Activated CD8-positive, alpha-beta memory T cell treated with anti-CD3 and anti-CD28 coated beads for 1 hour (primary cell): ENCODE measurements at places on chromosomes 7 and 10.

DNA sequence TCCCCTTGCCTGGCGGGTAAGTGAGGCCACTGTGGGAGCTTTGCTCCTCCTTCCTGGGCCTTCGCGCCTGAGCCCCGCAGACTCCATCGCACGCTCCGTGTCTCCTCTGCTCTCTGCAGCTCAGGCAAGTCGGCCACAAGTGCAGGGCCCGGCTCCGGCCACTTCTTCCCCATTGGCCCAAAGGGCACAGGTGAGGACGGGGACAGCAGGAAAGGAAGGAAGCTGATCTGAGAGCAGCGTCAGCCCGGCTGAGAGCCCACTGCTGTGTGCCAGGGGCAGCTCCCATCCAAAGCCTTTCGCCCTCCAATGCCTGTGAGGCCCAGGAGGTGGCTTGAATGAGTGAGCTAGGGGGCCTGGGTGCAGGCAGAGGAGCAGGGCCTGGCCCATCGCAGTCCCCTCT is 33.7 kb upstream of the RHEB start:
- DNase-seq: no peak

- DNase-seq: no peak
Measured at GRCh38 chr10:60172363-60172990, 217.2 kb downstream of the ANK3 start.

DNA sequence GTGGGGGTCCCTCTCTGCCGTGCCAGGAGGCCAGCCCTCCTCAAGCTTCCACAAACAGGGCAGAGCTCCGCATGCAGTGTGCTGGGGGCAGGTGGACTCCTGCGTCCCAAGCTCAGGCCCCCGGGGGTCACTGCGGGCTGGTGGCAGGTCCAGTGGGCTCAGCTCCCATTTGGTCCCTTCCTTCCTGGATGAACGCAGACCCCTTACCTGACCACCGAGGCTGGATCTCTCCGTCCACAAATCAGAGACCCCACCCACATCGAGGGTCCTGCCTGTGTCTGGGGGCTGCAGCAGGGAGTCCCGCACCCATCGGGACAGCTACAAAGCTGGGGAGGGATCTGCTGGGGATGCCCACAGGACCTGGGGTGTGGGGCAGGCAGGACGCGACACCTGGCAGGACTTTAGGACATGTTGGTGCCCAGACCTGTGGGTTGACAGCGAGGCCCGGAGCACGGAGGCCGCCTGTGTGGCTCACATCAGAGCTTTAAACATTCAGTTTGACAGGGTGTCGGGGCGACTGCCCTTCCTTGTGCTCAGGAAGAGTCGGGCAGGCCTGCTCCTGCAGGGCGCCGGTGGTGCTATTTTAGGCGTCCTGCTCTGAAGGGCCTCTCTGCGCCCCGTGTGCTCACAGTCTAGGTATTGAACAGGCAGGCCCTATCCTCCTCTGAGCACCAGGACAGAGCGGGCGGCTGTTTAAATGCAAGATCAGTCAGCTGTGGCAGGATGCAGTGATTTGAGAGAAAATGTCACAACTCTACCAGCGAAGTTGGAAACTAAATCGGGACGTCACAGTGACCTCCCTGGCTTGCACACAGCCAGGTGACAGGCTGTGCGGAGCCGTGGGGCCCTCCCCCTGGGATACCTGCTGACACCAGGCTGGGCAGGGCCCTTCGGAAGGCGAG is 15.9 kb upstream of the CFAP46 start:
- DNase-seq: no peak

DNA sequence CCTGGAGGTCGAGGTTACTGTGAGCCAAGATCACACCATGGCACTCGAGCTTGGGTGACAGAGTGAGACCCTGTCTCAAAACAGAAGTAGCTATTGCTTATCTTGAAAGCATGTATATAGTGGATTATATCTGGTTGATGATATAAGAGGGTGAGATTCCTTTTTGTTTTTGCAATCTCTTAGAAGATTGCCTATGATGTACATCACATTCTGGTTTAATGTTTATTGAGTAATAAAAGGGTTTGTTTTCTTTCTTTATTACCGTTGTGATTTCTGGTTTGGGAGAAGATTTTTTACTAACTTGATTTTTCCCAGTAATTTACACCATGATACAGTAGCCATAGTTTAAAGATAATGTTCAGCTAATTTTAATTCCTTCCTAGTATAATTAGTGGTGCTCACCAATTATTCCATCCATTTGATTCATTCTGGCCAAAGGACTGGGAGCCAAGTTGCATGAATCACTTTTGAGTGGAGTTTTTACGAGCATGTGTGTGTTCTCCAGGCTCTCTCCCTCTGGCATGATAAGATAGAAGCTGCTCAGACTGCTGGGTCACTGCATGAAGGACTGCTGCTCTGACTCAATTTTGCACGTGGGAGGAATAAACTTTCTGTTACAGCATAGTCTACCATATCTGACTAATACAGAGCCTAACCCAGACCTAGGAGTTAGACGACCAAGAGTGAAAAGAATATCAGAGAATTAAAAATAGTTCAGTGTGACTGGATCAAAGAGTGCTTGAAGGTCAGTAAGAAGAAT is 13.5 kb upstream of the TSPAN13 start:
- DNase-seq: no peak

DNA sequence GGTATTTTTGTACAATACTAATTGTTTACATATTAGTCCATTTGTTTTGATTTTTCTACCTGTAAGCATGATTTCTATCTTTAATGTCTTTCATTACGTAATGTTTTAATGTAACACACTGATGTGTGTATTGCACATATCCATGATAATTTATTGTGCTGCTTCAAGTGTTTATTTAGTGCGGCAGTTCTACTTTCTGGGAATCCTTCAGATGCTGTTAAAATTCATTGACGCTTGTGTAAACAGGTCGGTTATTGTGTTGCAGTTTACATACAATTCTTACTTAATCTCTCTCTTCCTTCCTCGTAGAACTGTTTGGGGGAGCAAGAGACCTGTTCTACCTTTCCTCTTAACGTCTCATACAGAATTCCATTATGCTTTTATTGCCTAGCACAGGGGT is 6.9 kb downstream of the TMEM60 start:
- DNase-seq: no peak

DNA sequence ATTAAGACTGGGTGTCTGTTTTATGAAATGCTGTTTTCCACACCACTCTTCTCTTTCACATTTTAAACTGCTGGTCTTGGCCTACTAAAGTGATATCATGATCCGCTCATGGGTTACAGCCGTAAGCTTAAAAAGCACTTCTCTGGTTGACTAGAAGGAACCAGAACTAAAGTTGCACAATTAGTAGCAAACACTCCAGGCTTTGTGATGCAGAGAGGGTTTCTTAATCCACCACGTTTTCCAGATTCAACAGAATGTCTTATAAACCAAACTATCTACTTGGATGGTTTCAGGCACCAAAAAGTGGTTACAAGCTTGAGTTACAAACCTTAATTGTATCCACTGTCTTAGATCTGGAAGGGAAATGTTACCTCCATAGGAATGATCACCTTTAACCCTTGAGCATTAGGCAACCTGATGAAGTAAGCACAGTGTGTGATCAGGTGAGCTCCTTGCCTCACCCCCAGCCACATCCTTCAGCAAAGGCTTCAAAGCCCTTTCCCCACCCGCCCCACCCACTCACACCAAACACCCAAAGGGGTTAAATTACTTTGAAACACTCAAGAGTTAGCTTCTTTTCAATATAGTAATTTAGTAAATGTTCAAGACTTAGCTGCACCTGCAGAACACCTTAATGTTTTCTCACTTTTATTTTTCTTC is 3.5 kb downstream of the ELMO1 start:
- no peak for DNase-seq

- DNase-seq: no peak
Measured at GRCh38 chr7:11650500-11650899, 181.5 kb downstream of the THSD7A start.

GRCh38 chr7:131533566-131534561 is 22.6 kb downstream of the PODXL start:
- no peak for DNase-seq

- DNase-seq: no peak
Measured at GRCh38 chr7:39210362-39210761, 232.7 kb downstream of the POU6F2 start.

- DNase-seq: no peak
Measured at GRCh38 chr10:88256013-88256680, 327.0 kb downstream of the RNLS start.

- no peak for DNase-seq
Measured at GRCh38 chr7:69677054-69677852, 79.0 kb downstream of the AUTS2 start.

- no peak for DNase-seq
Measured at GRCh38 chr7:31894308-31894707, 175.9 kb downstream of the PDE1C start.

DNA sequence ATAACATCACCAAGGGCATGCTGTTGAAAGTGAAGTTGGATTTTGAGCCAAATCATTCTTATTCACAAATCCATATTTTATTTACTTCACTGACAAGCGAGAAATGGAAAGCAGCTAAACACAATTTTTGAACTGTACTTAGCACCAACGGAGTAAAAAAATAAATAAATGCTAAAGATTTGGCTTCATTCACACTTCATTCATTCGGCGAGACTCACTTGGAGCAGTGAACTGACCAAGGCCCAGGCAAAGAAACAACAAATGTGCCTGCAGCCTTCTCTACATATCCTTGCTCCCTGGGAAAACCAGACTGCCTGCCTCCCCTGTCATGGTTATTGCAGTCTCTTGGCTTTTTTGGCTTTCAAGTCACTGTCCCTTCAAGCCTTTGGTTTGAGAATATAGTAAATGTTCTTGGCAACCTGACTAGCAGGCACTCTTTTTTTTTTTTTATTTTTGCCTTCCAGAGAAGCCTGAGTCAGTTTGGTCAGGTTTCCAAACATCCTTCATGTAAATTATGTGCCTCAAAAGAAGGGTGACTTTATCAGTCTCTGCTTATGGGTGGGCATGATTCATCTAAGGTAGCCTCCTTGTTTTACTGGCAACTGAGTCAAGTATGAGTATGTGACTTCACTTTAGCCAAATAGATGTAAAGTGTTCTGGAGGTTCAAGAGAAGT is 177.6 kb upstream of the MEOX2 start:
- no peak for DNase-seq

DNA sequence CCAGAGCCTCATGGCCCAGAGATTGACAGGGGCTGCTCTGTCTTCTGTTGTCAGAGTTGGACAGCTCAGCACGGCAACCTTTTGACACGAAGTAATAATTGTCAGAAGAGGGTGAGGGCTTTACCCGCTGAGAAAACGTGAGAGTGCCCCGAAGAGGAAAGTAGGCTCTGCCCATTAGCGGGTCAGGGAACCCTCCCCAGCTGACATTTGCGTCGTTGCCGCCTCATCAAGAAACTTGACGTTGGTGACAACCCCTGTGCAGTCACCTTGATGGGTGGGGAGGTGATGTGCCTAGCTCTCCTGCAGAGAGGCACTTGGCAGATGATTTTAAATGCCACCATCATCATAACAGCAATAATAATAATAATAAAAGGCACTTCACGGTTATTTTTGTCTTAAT is 202.1 kb downstream of the USP6NL start:
- DNase-seq: no peak

DNA sequence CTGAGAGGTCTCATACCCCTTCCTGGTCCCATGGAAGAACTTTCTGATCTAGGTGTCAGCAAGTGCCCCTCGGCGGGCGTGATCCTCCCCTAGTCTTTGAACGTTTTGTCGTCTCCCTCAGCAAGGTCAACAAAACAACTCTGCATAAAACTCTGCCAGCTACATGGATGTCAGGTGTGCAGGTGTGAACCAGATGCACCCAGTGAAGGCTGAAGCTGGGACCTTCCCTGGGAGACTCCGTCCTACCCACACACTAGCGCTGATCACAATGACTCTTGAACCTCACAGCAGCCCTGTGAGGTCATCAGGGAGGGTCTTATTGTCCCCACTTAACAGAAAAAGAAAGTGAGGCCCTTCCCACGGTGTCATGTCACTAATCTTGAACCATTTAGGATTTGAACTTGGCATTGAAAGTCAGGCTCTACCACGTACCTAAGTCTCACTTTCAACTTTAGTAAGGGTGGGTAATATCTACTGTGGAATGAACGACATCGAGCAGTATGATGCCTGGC is 68.1 kb downstream of the VSTM4 start:
- DNase-seq: no peak

DNA sequence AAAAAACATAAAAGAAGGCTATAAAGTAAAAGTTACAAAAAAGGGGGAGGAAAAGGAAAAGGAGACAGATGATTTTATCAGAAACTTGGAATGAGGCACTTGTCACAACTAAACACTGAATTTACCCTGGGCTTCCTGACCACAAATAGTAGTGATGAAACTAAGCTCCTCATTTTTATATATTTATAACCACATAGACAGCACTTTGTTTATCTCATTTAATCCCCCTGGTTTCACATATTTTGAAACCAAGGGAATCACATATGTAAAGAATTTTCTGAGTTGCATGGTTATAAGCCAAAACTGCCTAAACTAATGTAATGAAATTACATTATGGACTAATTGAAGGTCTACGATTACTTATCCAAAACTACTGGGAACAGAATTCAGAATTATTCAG is 39.6 kb upstream of the MET start:
- no peak for DNase-seq

DNA sequence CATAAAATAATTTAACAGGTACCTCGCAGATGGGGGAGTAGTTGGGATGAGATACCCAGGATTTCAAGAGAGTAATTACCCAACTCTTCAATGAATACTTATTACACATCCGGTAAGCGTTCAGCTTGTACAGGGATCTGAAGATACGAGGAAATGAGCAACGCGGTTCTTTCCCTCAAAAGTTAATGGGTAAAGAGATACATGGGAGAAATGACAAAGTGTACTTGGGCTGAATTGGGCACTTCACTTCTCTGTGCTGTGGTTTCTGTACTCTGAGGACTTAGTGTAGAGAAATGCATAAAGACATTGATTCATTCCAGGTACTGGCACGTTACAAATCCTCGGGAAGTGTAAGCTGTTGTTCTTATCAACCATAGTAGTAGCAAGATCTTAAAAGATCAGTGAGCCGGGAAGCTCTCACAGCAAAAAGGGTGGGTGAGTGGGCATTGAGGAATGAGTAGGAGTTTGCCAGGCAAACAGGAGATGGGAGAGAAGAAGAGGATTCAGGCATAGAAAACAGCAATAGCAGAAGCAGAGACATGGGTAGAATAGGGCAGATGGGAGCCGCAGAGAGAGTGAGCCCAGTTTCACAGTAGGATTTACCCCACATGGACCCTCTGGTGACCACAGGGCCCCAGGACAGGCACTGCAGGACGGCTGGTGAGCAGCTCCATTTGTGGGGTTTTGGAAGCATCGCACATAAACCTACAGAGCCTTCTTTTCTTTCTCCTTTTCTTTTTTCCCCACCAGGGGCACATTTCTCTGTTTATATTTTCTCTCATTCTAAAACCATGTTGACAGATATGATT is 304.3 kb upstream of the PITRM1 start:
- no peak for DNase-seq

DNA sequence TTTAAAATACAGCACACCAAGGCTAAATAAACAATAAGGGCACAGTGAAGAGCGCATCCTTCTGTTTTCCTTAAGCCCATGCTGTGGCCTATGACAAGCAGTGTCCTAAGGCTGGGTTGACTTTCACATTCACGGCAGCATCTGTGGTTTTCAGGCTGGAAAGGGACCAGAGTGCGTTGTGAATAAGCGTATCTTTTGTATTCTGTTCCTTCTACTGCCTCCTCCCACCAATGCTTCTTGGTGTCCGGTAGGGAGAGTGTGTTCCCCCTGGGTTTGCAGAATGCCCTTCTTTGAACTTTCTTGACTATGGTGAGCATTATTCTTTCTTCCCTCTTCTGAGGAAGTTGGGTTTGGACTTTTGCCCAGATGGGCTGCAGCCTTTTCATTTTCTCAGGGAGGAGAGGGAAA is 73.6 kb downstream of the ABCA13 start:
- no peak for DNase-seq
